Fibroblast of skin of right biceps (primary cell): ENCODE measurements at places on chromosomes 3 and 15.

DNA sequence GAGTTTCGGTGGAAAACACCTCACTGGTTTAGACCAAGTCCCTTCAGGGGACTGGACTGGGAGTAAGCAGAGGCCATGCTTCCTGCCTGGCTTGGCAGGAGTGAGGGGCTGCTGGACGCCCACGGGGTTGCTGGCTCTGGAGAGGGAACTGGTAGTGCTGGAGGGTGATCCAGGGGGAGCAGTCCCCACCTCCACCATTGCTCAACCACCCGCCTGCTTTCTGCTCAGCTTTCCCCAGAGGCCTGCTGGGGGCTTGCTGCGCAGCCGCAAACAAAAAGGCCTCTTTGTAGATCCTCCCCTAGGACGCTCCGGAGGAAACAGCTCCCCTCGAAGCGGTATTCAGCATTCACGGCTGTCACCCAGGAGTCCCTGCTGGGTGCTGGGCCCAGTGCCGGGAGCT is 33.5 kb downstream of the EBLN2 start:
- DNase-seq, result no peak

DNA sequence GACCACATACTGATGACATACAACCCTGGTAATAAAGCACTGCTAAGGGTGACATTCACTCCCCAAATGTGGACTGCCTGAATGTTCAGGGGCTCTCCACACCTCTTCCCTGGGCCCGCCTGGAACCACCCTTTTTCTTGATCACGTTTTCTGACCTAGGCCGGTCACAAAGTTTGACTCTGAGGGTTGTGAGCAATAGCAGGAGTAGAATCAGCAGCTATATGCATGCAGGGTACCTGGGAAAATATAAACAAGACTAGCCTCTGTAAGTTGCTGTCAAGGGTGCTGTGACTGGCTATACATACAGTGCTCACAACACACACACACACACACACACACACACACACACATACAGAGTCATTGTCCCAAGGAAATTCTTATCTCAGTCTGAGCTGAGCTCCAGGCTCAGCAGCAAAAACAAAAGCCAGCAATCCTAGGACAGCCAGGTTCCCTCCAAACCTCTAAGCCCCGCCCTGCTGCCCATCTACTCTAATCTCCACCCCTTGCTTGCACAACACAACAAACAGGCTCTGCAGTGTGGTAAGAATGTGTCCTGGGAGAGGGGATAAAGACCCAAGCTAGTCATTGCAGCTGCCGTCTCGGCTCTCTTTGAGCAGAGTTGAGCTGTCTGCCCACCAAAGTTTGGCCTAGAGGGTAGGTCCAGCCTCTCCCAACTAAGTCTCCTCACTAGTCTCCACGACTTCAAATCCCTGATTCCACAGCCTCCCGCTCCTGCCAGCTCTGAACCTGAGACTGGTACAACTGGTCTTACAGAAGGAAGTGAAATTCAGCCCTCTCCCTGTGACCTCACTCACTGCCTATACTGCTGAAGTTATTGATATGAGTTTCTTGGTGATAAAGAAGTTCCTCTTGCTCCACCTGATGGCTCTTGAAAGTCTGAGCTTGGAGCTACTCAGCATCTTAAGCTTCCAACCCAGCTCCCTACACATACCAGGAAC is 2.2 kb downstream of the BMF start:
- DNase-seq, result peak; percentile 47

DNA sequence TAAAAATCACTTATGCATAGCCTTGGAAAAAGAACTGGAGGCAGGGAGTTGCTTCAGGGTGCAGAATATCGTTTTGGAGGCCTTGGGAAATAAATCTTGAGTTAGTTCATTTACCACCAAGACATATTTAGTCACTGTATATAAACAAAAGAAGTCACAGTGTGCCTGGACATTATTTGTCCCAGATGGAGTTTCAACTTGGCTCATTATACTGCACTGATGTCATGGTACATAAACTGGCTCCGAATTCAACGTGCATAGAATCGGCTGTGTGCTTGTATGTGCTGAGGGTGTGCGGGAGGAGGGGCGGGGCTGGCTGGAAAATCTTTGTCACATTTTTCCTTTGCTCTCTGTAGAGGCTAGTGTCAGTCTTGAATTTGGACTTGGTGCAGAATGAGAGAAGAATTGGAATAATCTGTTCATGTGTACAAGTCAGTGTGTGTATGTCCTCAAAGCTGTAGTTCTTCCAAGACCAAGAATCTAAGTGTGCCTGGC is 86.6 kb downstream of the FNDC3B start:
- DNase-seq, result peak; percentile 87

DNA sequence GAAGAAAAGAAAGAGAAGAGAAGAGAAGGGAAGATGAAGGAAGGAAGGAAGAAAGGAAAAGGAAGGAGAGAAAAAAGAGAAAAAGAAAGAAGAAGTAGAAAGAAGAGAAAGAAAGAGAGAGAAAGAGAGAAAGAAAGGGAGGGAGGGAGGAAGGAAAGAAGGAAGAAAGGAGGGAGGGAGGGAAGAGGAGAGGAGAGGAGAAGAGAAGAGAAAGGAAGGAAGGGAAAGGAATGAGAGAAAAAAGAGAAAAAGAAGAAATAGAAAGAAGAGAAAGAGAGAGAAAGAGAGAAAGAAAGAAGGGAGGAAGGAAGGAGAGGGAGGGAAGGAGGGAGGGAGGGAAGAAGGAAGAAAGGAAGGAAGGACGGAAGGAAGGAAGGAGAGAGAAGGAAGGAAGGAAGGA is 217.9 kb upstream of the POU1F1 start:
- DNase-seq, result no peak

DNA sequence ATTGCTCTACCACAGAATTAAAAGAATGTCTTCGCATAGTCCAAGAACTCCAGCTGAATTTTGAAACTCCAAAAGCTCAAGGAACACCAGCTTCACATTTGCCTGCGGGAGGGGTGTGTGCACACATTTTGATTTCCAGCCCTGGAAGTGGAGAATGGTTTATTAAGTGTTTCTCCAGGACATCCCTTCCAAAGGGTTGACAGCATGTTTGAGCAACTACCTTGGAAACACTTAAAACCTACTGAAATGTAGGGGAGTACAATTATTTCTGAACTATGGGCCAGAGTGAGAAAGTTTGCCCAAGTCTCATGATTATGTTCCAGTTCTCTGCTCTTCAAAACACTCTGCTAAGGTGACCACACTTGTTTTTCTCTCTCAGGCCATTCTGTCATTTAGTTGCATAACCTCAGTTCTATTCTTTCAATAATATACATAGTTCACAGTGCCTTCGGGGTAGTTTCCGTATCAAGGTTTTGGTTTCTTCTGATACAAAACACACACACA is 7.9 kb downstream of the ACP3 start:
- no peak for DNase-seq

GRCh38 chr3:112407214-112407887 is 74.4 kb downstream of the CD200 start:
- no peak for DNase-seq

DNA sequence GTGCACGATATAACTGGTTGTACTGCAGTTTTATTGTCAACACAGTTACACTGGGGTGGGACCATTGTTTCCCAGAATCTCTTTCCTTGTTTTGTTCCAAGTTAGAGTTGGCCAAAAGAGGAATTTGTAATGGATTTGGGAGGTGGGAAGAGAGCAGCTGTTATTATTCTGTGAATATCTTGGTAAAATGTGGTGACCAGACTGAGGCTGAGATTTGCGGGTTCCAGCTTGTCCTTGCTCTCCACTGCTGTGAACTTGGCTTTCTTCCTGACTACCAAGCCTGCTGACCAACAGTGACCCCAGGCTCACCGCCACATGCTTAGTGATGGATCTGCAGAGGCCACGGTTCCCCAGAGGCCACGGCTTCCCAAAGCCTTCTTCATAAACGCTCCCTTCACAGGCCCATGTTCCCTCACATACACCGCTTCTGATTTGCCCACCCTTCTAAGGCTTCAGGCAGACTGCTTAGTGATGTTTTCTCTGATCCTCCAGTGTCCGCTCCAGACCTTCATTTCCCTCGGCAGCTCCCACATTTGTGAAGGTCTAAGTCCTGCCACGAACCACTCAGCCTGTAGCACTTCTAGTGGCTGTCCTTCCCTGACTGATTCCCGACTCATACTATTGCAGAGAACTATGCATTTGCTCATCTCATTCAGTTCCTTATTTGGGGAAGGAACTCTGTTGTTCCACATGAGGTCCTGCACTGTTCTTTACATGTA is 525.5 kb upstream of the RGMA start:
- DNase-seq, result no peak

GRCh38 chr3:58198804-58199203 is 12.0 kb downstream of the DNASE1L3 start:
- DNase-seq, result no peak

DNA sequence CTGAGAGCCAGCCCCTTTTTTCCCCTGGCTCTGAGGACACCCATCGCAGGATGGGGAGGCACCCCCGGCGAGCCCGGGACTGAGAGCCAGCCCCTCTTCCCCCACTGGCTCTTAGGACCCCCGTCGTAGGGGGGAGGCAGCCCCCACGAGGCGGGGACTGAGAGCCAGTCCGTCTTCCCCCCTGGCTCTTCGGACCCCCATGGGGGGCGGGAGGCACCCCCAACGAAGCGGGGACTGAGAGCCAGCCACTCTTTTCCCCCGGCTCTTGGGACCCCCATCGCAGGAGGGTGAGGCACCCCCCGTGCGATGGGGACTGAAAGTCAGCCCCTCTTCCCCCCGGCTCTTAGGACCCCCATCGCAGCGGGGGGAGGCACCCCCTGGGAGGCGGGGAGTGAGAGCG is 36.8 kb upstream of the SSUH2 start:
- DNase-seq, result no peak

- DNase-seq, result no peak
Observed at GRCh38 chr3:108091498-108092250, 843 bp upstream of the CD47 start.

DNA sequence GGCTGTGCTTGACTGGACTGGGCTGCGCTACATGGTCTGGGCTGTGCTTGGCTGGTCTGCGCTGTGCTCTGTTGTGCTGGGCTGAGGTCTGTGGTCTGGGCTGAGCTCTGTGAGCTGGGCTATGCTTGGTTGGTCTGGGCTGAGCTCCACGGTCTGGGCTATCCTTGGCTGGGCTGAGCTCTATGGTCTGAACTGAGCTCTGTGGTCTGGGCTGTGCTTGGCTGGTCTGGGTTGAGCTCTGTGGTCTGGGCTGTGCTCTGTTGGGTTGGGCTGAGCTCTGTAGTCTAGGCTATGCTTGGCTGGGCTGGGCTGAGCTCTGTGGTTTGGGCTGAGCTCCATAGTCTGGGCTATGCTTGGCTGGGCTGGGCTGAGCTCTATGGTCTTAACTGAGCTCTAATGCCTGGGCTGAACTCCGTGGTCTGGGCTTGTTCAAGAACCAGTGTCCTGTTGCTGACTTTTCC is 92.0 kb downstream of the PLXNA1 start:
- peak; percentile 89 for DNase-seq

- no peak for DNase-seq
Observed at GRCh38 chr15:73319460-73320245, 49.1 kb downstream of the HCN4 start.

- peak; percentile 64 for DNase-seq
Observed at GRCh38 chr3:42052484-42053351, 38.4 kb upstream of the TRAK1 start.

GRCh38 chr15:67750371-67750770 is 74.9 kb upstream of the SKOR1 start:
- no peak for DNase-seq

DNA sequence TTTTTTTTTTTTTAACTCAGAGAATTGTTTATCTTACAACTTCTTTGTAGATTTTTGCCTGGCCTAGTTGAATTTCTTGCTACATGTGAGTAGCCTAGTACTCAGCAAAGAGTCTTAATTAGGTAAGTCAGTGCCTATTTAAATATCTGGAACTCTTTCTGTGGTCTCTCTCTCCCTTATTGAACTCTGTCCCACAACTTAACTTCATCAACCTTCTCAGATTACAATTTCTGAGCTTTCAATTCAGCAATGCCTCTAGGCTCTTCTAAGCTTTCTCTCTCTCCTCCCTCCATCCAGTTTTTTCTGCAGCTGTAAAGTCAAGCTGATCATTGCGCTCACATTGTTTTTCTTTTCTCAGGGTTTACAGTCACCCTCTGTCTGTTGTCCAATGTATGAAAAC is 517.6 kb upstream of the ROBO1 start:
- DNase-seq, result peak; percentile 40

DNA sequence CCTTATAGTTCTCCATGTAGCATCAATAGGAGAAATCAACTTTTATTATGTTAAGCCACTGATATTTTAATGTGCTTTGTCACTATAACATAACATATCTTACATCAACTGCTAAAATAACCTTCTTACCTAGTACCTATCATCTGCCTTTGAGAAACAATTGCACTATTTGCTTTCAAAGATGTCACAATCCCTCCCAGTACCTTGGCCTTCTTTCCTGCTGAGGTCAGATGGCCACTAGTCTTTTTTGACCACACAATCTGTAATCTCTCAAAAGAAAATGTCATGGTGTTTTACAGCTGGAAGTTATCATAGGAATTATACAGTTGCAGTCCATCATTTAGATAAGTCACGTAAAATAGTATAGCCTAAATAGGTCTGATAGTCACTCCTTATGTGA is 247.5 kb upstream of the SLITRK3 start:
- no peak for DNase-seq

DNA sequence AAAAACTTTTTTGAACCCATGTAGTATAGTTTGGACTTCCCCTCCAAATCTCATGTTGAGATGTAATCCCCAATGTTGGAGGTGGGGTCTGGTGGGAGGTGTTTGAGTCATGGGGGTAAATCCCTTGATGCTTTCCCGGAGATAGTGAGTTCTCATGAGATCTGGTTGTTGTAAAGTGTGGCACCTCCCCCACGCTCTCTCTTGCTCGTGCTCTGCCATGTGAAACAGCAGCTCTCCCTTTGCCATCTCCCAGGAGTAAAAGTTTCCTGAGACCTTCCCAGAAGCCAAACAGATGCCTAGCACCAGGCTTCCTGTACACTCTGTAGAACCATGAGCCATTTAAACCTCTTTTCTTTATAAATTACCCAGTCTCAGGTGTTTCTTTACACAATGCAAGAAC is 16.0 kb upstream of the RNU6-1 start:
- DNase-seq, result no peak

GRCh38 chr3:159897331-159898075 is 91.1 kb upstream of the IL12A start:
- peak; percentile 61 for DNase-seq

- DNase-seq, result peak; percentile 28
Observed at GRCh38 chr3:24523988-24524727, 29.5 kb upstream of the THRB start.

DNA sequence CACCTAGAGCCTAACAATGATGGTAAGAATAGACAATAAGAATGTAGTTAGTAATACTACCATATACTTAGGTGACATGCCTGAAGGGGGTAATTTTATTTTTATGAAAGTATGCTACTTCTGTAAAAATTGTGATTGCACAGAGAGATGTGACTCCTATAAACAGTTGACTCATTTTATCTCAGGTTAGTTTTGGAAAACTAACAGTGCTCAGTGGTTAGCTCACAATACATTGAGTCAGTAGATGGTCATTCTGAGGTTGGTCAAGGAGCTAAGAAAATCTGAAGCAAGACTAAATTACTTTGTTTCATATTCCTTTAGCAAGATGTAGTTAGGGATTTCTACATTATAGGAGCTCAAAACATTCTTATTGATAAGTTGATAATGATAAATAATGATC is 271.0 kb downstream of the EDEM1 start:
- DNase-seq, result no peak

GRCh38 chr3:148879256-148879655 is 14.2 kb downstream of the CPA3 start:
- no peak for DNase-seq
